ENCODE measurements at places on chromosomes 6 and 20.

- no peak for DNase-seq
Measured at GRCh38 chr20:47093320-47093966, 198.8 kb downstream of the EYA2 start.

- DNase-seq: no peak
Measured at GRCh38 chr20:46137816-46138215, 19.7 kb downstream of the CD40 start.

DNA sequence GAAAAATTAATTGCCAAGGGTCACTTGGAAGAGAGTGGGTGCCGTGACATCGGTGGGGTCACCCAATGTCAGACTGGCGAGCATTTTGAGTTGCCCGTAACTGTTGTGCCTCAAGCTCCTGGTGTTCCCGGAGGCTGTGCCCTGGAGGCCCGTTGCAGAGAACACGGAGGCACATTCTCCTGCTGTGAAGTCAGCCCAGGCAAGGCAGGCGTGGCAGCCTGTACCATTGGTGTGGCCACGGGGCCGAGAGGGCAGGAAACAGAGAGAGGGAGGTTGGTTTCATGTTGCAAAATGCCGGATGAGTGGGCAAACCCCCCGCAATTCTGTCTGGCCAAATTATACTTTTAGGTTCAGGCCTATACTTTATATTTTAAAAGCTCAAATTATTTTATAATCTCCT is 81.2 kb downstream of the THBS2 start:
- no peak for DNase-seq

GRCh38 chr6:106537662-106538061 is 91.6 kb downstream of the RTN4IP1 start:
- no peak for DNase-seq

DNA sequence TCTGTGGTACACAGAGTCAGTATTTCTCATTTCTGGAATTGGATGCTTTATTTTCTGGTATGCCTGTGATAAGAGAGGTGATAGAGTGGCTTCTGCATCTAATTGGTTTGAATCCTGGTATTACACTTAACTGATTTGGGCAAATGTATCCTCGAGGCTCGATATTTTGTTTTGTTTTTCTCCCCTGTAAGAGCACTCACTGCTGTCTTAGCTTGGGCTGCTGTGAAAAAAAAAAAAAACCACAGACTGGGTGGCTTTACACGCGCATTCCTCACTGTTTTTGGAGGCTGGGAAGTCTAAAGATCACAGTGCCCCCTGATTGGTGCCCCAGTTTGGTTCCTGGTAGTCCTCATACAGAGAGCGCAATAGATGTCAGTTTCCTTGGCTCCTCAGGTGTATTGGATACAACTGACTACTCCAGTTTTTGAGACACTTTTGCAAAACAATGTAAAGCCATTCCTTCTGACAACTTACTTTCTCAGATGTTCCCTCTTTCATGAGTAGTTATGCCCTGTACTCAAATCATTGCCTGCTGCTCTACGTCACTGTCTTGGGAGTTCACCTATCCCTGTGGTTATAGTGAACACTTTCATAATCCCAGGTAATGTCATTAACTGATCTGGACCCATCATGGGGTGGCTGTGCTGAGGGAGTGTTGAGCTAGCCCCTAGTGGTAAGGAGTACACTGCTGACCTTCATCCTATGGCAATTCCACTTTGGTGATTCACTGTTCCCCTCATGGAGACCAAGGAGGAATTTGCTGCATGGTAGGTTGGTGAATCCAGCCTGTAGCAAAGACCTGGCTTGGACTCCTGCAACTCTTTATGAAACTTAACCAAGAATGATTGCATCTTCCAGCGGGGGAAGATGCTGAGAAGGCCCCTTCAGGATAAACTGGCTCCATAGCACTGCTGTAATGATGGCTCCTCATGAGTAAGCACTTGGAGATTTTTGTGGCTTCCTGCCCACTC is 3.5 kb upstream of the ACAT2 start:
- DNase-seq: no peak

DNA sequence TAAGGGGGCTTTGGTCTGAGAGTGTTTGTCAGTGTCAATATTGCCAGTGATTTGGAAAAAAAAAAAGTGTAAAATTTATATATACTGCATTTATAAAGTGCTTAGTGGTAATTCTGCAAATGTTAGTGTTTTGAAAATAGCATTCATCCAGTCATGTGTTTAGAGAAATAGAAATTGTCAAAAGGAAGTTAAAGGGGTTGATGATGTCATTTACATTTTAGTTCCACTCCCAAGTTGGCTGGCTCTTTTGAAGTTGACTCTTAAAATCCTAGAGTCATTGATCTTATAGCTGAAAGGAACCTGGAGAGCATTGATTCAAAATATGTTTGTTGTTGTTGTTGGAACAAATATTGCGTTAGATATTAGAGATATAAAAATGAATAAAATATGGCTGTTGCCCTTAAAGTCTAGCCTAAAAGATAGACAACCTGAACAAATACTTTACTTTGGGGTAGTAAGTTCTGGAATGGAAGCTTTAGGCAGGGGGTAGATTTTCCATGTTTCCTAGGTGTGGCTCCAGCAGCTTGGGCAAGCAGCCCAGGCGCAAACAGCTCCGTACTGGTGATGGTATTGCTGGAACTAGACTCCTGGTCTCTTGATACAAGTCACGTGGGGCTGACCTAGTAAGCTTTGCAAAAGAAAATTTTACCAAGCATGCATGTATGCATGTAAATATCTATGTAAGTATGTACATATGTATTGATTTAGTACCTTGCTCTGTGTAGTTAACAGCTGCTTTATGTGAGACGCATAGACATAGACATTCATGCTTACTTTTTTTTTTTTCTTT is 46.3 kb downstream of the HIVEP1 start:
- no peak for DNase-seq

- no peak for DNase-seq
Measured at GRCh38 chr20:63246490-63247288, 7.6 kb downstream of the NKAIN4 start.

GRCh38 chr6:156791320-156791850 is 14.2 kb downstream of the ARID1B start:
- DNase-seq: peak; percentile 44

DNA sequence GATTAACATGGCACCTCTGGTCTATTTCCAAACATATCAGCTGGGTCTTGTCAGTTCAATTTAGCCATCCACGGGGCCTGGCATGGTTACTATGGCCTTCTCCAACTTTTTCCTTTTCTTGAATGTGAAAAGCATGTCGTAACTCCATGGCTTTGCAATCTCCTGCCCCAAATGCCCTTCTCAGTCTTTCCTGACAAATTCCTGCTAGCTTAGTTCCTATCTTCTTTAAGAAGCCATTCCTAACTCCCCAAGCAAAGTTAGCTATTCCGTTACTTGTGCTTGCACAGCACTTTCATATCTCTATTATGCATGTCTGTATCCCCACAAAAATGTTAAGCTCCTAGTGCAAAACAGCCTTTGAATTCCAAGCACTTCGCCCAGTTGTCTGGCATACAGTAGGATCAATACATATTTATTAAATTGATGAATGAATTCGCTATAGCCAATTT is 105.6 kb downstream of the AIG1 start:
- DNase-seq: no peak

DNA sequence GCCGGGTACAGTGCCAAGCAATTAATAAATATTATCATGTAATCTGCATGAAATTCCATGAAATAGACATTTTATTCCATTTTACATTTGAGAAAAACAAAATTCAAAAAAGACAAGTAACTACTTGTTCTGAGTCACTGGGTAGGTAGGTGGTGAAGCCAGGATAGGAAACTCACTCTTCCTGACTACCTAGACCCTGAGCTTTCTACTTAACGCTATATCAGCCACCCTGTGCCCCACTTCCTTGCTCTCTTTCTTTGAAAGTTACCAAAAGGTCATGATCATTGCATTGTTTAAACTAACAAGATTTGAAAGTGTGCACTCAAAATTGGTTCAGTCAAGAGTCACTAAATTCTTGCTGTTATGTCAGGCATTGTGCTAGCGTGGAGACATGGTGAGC is 235.7 kb downstream of the CD83 start:
- DNase-seq: no peak

- DNase-seq: no peak
Measured at GRCh38 chr20:25739615-25740320, 43.1 kb upstream of the ZNF337 start.

GRCh38 chr6:44096612-44097011 is 30.6 kb downstream of the MRPL14 start:
- peak; percentile 77 for DNase-seq

GRCh38 chr6:84521511-84521910 is 242.9 kb downstream of the TBX18 start:
- no peak for DNase-seq

DNA sequence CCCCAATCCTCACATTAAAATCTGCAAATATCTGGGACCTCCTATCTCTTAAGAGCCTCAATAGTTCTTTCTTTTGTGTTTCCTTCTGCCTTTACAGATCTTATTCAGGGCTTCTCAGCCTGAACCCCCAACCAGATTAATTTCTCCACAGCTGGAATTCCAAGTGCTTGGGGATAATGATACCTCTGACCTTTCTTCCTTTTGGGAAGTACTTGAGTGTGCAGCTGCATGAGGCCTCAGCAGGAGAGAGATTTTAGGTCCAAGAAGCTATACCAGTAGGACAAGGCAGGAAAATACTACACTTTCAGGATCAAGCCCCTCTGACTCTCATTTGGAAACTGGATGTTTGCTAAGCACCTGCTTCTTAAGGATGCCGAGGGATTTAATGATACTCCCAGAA is 2.6 kb downstream of the PHF20 start:
- DNase-seq: no peak

DNA sequence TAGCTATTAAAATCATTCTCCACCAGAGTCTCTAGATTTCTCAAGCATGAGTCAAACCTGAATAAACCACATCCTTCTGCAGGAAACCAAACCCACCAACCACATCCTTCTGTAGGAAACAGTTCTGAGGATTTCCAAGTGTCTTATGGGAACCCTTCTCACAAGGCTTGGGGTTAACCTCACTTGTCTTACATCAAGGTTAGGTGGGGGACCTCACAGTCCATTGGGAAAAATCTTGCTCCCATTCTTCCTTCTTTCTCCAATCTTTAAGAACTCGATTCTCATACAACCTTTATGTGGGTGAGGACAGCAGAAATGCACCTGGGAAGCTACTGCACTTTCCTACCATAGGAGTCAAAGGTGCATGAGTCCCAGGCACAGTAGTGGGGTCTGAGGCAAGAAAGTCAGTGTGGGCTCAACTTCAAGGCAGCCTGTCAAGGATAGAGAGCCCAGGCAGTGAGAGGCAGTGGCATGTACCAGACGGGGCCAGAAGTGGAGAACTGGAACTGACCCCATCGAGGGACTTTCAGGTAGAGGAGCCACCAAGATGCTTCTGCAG is 114.5 kb downstream of the SLC22A3 start:
- peak; percentile 72 for DNase-seq

- no peak for DNase-seq
Measured at GRCh38 chr6:100458841-100459591, 5.7 kb downstream of the SIM1 start.

GRCh38 chr20:21901470-21902275 is 196.2 kb downstream of the PAX1 start:
- DNase-seq: no peak

- no peak for DNase-seq
Measured at GRCh38 chr6:170137911-170138910, 152.7 kb downstream of the DLL1 start.

Data from activated T-cell treated with anti-CD3 and anti-CD28 coated beads, Interleukin-2, amount 50 U/mL, for 72 hours (primary cell).